ENCODE measurements at places on chromosomes 5 and 9. TPM values are rescaled to one million over a fixed set of nuclear protein-coding genes. Genes with fewer than 3 reads are reported as not detected.

GRCh38 chr5:58922461-58923171 lies 339.7 kb downstream of the RAB3C start:
- no peaks in the 10 kb centered on the region for H3K27me3 ChIP-seq
- peak; percentile 86 for DNase-seq
- no peak overlapping the region for H3K27ac ChIP-seq
- H3K36me3 ChIP-seq, result no peaks in the 10 kb centered on the region
- H3K4me1 ChIP-seq, result no peaks in the 10 kb centered on the region
- no peak overlapping the region for H3K4me3 ChIP-seq

- H3K36me3 ChIP-seq, result no peaks in the 10 kb centered on the region
- peaks cover 5% of the 10 kb centered on the region for H3K4me1 ChIP-seq
- peak; percentile 95 for DNase-seq
- H3K27ac ChIP-seq, result no peak overlapping the region
These were observed 369.0 kb upstream of the RFX3 start for GRCh38 chr9:3894772-3895171.

Gene TNFAIP8
- total RNA-seq, result 37.7 TPM

- no peak overlapping the region for H3K27ac ChIP-seq
- H3K27me3 ChIP-seq, result no peaks in the 10 kb centered on the region
- no peaks in the 10 kb centered on the region for H3K36me3 ChIP-seq
- no peak overlapping the region for H3K4me3 ChIP-seq
- H3K4me1 ChIP-seq, result no peaks in the 10 kb centered on the region
These were observed 143.6 kb downstream of the CDH9 start for GRCh38 chr5:26894719-26895263.

DNA sequence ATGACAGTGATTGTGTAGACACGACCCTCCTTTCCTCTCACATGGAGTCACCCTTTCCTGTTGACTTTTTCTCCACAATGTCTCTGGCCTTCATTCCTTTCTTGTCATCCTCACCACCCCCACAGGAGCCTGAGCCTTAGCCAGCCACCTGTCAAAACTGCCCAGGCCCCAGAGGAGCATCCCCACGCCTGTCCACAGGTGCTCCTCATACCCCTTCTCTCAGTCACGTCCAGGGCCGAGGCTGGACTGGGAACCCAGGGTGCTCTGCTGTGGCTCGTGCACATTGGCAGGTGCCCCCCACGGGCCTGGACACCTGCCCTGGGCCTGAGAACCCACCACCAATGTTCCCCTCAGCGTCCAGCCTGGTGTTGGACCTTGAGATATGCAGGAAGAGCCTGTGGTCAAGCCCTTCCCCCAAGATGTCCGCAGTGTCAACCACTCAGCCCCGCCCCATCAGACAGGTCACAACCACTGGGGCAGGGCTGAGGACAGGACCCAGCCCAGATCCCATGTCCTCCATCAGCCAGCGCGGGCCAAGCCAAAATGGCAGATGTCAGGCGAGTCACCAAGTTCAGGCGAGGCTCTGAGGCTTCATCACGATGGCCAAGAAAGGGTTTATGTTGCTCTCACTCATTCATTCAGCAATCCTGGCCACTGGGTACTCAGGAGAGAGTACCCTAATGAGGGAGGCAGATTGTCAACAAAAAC lies 65.8 kb upstream of the STXBP1 start:
- no peaks in the 10 kb centered on the region for H3K27me3 ChIP-seq
- H3K4me3 ChIP-seq, result no peak overlapping the region
- H3K27ac ChIP-seq, result peak overlapping the region; percentile 75
- DNase-seq, result no peak

Gene UGT3A1
- not detected for total RNA-seq

Data from fibroblast of lung (primary cell).